Left ventricle myocardium inferior (tissue), 1 donor: ENCODE measurements at places on chromosomes 5 and 9. TPM values are rescaled to one million over a fixed set of nuclear protein-coding genes. Genes with fewer than 3 reads are reported as not detected.
A peak's percentile ranks its signal among the peaks of the same experiment; 100 is the strongest.

Gene TGFBI
- 43.4 TPM for total RNA-seq

DNA sequence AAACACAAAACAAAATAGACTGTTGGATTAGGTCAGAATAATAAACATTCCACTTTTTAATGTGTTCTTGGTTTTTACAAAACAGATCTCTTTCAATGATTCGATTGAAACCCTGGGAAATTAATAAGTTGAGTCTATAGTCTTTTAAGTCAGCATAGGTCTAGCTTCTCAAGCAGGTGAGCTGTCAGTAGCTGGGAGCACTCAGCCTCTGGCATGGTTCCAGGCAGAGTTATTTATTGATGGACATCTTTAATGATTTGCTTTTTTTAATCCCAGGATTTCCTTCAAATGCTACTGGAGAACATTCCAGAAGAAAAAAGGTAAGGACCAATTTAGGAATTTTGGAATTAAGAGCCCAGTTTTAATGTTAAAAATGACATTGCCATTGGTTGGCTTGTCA is 241.0 kb downstream of the AOPEP start:
- DNase-seq: no peak

DNA sequence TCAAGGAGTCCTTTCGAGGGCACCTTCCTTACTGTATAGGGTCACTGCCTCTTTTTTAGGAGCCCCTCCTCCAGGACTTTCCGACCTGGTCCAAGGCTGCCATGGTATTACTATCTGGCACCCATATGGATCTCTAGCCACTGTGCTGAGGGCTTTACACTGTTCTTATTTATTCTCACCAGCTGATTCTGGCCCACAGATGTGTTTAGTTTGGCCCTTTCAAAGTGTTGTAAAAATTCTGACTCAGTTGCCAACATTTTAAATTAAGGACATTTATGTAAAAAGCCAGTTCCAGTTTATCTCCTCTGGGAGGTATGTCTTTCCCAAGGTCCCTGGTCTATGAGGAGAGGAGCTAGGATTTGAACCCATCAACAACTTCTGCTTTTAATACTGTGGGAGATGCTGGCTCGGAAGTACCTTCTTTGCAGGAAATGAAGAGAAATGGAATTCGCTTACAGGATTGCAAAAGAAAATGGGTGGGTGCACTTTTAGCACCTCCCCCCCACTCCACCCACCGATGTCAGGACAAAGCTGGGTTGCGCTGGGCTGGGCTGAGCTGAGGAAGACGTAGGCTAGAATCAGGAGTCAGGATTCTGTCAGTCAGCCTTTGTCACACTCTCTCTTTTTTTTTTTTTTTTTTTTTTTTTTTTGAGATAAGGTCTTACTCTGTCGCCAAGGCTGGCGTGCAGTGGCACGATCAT is 7.8 kb downstream of the JADE2 start:
- peak; percentile 76 for DNase-seq

- DNase-seq: no peak
Observed at GRCh38 chr9:83933790-83934189, 12.6 kb upstream of the KIF27 start.

DNA sequence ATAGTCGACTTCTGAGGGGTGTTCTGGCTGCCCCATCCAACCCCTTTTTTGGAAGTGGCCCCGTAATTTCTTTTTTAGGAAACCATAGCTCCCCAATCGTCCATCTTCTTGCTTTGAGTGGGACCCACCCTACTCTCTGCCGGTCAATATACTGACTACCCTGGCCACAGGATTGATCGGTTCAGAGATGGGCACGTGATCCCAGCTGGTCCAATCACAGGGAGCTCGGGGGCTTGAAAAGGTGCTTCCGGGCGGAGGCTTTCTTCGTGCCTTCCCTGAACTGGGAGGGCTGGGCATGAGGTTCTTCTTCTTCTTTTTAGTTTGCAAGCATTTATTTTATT is 78.7 kb upstream of the SH3PXD2B start:
- no peak for DNase-seq

DNA sequence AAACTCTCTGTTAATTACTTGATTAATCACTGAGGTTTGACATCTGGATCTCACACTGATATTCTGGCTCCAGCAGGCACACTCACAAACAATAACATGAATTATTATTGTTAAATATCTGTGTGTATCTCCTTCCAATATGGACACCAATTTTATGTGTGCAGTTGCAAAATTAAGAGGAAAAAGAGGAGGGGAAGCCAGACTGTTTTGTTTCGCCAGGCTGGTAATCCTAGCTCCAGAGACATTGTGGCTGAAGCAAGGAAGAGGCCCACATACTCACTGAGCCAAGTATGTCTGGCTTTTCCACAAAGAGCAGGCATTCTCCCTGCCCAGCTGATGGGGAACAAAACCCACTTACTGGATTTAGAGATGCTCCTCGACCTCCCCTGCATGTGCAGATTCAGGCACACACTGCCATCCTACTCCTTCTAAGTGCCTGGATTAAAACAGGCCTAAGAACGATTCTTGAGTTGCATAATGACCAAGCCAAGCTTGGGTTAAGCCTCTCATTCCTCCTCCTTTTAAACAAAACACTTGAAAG is 181.9 kb downstream of the ESM1 start:
- no peak for DNase-seq

Gene C5orf58
- 1.0 TPM for total RNA-seq

GRCh38 chr5:73135021-73135420 is 14.6 kb downstream of the TMEM171 start:
- no peak for DNase-seq

DNA sequence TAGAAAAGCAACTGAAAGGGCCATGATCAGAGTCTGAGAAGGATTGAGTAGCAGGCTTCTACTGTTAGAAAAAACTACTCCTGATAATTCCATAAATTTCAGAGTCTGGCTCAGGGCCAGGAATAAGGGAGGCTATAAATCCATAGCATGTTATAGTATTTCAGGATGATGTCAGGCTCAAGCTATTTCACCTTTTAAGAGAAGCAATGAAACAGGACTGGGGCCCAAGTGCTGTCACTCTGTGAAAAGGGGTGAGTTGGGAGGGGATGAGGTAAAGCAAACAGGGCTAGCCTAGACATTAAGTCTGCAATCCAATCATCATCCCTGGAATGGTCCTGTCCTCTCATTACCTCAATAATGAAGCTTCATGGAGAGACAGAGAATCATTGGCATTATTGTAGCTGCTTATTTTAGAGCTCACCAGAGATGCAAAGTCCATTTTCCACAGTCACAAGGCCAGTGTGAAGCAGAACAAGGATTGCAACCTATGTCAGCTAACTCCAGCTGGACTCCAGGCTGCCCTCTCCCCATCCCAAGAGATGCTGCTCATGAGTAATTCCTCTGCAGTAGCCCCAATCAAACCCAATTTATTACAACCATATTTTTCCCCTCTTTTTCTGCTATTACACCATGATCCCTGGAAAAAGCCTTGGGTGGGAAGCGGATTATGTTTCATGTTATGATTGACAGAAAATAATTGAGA is 56.0 kb downstream of the PAPPA start:
- DNase-seq: no peak

DNA sequence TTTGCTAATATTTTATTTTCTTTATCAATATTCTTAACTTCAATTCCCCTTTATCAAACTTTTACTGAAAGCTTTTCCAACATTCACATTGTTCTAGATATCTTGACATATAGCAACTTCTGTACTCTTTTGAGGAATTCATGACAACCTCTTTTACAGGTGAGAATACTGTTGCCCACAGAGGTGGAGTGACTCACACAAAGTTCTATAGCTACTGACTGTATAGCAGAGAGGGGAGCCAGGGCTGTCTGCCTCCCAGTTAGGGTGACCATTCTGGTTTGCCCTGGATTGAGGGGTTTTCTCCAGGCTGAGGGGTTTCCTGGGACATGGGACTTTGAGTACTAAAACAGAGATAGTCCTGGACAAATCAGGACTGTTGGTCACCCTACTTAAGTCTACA is 16.2 kb downstream of the SEC61B start:
- DNase-seq: no peak

Gene FRRS1L
- 2.5 TPM for total RNA-seq

- no peak for DNase-seq
Observed at GRCh38 chr5:38871058-38871605, 25.3 kb downstream of the OSMR start.

GRCh38 chr5:98581112-98581997 is 192.1 kb upstream of the RGMB start:
- DNase-seq: no peak

DNA sequence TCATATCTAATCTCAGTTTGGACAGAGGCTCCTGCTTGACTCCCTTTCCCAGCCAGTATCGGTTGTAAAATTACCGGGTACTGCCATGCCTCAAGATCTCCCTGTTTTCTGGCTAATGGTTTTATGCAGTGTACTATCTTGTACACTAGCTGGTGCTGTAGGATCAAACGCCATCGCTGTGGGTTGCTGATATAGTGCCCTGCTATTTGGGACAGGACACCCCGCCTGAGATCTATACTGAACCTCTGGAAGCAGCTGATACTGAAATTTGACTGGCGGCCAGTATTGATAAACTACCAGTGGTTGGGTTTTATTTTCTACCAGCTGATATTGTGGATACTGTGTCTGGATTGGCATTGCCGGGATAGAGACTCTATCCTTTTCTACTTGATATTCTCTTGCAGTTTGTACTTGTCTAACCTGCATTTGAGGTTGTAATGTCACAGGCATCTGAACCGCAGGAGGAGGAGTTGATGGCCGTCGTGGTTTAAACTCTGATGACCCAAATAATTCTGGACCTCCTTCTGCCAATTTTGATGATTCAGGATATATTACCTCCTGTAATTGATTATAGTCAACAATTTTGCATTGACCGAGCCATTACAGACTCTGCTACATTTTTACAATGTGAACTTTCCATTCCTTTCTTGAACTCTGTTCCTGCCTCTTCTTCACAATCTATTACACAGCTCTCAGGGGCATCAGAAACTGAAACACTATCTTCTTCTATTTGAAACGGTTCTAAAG is 112.5 kb upstream of the LARP1 start:
- no peak for DNase-seq

DNA sequence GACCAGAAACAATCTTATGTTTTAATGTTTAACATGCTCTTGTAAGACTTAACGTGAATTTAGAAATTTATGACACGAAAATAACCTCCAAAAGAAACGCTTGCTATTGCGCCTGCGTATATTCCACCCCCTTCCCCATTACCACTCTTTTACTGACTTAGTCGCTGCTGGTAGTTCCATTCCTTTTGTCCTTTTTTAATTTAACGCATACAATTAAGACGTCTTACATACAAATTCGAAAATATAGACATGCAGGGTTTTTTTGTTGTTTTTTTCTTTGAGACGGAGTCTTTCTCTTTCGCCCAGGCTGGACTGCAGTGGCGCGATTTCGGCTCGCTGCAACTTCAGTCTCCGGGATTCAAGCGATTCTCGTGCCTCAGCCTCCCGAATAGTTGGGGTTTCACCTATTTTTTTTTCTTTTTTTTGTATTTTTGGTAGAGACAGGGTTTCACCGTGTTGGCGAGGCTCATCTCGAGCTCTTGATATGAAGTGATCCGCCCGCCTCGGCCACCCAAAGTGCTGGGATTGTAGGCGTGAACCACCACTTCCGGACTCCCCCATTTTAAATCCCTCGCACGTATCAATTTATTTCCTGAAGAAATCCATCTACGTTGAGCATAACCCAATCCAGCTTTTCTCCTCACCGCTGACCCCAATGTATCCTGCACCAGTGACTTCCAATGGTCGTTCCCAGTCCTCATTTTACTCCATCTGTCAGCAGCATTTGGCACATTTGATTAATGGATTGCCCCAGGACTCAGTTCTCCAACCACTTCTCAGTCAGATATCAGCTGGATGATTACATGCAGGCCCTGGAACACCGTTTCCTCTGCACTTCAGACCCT is 684 bp upstream of the MED7 start:
- peak; percentile 51 for DNase-seq

Gene BHMT2
- total RNA-seq: 7.9 TPM

GRCh38 chr5:143231416-143231815 is 172.1 kb downstream of the NR3C1 start:
- no peak for DNase-seq

- no peak for DNase-seq
Observed at GRCh38 chr5:52853650-52854049, 65.9 kb downstream of the ITGA1 start.

Gene PCDHGB2
- total RNA-seq: 8.8 TPM

DNA sequence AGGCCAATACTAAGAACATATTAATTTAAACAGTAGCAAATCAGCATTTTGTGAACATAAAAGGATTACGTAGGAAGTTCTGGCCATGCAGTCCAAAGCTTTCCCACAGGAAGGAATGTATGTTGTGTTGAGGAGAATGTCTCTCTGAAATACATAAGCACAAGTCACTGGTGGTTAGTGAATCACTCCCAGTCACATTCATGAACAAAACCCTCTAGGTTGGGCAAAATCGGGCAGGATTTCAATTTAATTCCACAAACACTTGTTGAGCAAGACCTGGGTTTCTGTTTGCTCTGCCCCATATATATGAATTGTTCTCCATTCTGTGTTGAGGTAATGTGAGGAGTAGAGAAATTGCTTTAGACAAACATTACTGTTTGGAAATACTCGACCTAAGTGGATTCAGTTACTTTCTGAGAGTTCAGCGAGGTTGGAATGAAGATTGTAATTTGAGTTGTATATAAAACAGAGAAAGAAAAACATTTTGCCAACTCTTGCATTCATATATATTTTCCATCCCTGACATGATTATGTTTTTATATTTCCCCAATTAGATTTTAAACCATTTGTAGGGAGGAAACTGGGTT is 127.6 kb upstream of the RPS23 start:
- no peak for DNase-seq

Gene PCDHGA1
- 3.1 TPM for total RNA-seq

- DNase-seq: no peak
Observed at GRCh38 chr5:126438267-126438666, 15.1 kb downstream of the GRAMD2B start.

GRCh38 chr5:163915481-163915961 is 410.1 kb downstream of the MAT2B start:
- DNase-seq: no peak

DNA sequence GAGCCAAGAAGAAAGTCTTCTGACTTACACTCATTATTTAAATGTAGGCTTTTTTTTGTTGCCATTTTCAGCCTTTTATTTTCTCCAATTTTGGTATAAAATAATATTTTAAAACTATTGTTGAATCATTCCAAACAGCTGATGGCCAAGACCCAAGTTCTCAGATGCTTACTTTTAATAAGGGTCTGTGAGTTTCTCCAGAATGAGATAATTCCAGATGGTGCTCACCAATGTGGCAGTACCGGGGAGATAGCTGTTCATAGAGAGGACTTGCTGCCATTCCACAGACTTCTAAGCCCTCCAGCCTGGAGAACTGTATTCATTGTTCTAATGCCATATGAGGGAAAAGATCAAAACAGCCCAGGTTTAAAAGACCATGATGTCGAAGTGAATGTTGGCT is 5.3 kb upstream of the C1QTNF2 start:
- no peak for DNase-seq

GRCh38 chr9:92097997-92098482 is 17.2 kb downstream of the SPTLC1 start:
- DNase-seq: peak; percentile 64

Gene SNAPC3
- 32.2 TPM for total RNA-seq

Gene HTR1A
- not detected for total RNA-seq

Gene CNTLN
- 3.5 TPM for total RNA-seq

Gene FAM151B
- 0.91 TPM for total RNA-seq
